ENCODE measurements at places on chromosomes 3 and 15. TPM values are rescaled to one million over a fixed set of nuclear protein-coding genes. Genes with fewer than 3 reads are reported as not detected.
A peak's percentile ranks its signal among the peaks of the same experiment; 100 is the strongest.

- DNase-seq, result no peak
These were observed 41.1 kb downstream of the LYZL4 start for GRCh38 chr3:42369304-42369703.

DNA sequence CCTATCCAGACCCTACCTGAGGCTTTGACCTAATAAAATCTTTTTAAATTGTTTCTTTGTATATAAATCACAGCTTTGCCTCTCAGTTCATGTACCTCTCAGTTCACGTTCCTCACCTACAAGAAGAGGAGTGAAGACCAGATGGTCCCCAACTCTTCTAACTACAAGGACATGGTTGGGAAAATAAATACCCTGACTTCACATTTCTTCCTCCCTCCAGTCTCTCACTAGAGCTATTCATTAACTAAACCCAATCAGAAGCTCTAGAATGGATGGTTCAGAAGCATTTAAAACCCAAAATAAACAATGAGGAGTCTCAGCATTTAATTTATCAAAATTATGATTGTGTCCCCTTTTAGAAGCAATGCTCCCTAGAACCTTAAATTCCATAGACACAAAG lies 97.3 kb upstream of the AGTR1 start:
- DNase-seq, result peak; percentile 6

- no peak for DNase-seq
These were observed 6.7 kb downstream of the ZBTB47 start for GRCh38 chr3:42660131-42660715.

- no peak for DNase-seq
These were observed 12.2 kb downstream of the SELENOS start for GRCh38 chr15:101264911-101265641.

GRCh38 chr3:33547101-33547500 lies 106.9 kb upstream of the UBP1 start:
- DNase-seq, result no peak

GRCh38 chr3:126107957-126108675 lies 24.2 kb upstream of the SLC41A3 start:
- DNase-seq, result no peak

DNA sequence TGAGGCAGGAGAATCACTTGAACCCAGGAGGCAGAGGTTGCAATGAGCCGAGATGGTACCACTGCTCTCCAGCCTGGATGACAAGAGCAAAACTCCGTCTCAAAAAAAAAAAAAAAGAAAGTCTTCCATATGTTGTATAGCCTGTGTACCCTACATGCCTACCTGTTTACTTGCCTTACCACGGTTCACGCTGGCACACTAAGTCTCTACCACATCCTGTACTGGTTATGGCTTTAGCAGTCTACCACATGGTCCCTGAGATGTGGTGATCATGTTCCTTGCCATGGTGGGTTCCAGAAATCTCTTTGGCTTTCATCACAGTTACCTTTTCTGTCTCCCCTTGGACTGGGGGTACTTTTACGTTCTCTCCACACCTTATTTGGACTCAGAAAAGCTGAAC lies 63.8 kb upstream of the TBC1D5 start:
- DNase-seq, result no peak

- peak; percentile 79 for DNase-seq
These were observed 47.8 kb upstream of the WNT5A start for GRCh38 chr3:55534876-55535275.

GRCh38 chr15:96043591-96044171 lies 286.8 kb upstream of the NR2F2 start:
- no peak for DNase-seq

GRCh38 chr3:41117398-41117870 lies 81.9 kb upstream of the CTNNB1 start:
- peak; percentile 90 for DNase-seq

DNA sequence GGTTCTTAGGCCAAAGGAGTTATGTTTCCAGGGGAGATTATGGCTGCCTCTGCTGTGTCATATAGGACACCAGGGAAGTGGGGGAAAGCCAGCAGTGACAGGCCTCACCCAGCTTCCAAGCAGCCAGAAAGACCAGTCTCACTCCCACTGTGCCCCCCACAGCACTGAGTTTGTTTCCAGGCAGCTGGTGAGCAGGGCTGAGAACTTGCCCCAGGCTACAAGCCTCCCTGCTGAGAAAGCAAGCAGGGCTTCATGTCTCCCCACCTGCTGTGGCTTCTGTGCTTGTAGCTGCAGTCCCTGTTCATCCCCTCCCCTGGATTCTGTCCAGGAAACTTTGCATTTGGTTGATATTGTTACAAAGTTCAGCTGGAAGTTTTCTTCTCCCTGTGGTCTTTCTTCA lies 376.3 kb downstream of the PDCD6IP start:
- DNase-seq, result no peak

- no peak for DNase-seq
These were observed 30.0 kb downstream of the KLHL25 start for GRCh38 chr15:85764649-85765277.

- DNase-seq, result no peak
These were observed 11.6 kb upstream of the PLD1 start for GRCh38 chr3:171821778-171822358.

- DNase-seq, result no peak
These were observed 18.8 kb upstream of the JMJD7 start for GRCh38 chr15:41809121-41809520.

DNA sequence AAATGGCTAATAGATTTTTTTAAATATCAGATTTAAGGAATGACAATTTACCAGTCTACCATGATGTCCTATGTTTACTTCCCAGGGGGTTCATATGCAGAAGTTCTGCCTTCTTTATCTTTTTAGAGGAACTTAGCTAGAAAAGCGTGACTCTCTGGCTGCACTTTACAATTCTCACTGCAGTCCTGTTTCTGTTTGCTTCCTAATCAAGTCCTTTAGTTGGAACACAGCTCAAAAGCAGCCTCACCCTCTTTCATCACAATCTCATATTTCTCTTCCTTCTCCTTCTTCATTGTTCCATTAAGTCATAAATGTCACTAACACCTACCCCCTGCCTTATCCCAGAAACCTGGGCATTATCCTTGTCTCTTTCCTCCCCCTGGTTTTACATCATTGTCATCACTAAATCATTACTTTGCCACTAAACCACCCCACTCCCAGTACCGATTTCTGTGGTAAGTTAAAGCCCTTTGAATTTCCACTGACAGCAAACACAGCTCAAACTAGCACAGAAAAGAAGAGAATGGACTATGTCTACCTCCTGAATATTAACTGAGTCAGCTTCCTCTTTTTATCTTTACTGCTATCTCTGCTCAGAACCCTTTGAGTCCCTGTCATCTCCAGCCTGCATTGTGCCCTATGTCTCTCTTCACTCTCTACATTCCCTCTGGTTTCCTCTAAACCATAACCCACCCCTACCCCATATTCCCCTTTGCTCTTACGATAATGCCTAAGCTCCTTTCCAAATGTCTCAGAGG lies 13.8 kb upstream of the PPP4R2 start:
- no peak for DNase-seq

- no peak for DNase-seq
These were observed 81.3 kb upstream of the NEDD4 start for GRCh38 chr15:56074481-56075265.

GRCh38 chr3:182400838-182401237 lies 392.5 kb upstream of the ATP11B start:
- DNase-seq, result no peak

DNA sequence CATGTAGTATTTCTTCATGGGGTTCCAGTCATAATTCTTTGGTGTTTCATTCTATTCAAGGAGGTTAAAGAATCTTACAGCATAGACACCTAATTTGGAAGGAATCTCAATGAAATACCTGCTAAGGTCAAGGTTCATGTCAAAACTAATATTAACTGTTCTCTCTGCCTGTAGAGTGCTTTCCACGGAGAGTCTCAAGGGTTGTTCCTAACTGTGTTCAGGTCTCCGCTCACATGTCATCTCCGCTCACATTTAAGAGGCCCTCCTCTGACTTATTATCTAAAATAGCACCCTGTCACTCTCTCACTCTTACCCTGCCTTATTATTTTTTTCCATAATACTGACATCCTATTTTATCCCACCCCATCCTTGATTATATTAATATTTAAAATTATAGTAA lies 239.9 kb downstream of the RBMS3 start:
- DNase-seq, result no peak

DNA sequence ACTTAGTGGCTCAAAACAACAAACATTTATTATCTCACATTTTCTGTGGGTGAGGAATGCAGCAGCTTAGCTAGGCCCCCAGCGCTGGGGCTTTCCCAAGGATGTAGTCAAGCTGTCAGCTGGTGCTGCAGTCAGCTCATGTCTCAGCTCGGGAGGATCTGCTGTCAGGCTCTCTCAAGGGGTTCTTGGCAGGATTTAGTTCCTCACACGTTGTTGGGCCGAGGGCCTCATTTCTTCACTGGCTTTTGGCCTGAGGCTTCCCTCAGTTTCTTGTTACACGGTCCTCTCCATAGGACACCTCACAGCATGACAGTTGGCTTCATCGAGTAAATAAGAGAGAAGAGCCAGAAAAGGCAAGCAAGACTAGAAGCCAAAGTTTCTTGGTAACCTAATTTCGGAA lies 13.7 kb upstream of the U2SURP start:
- DNase-seq, result no peak

DNA sequence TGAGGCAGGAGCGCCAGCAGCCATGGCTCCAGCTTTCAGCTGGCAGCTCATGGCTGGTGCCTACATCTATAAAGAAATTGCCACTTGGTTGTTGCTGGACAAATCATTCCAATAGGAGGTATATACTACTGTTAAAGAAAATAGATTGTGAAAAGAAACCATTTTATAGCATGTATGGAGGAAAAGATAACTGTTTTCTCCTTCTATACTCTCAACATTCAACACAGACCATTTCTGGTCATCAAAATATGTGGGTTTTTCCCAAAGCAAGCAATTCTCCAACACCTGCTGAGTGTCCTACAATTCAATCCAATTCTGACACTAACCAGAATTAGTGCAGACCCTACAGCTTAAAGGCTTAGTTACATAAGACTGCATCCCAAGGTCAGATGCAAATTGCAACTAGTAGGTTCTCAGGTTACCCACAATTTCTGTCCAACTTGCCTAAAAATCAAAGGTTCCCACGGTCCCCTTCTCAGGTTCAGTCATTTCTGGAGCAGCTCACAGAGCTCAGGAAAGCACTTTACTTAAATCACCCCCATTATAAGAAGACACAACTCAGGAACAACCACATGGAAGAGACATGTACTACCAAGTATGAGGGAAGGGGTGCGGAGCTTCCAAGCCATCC lies 42.4 kb upstream of the STRIT1 start:
- no peak for DNase-seq

DNA sequence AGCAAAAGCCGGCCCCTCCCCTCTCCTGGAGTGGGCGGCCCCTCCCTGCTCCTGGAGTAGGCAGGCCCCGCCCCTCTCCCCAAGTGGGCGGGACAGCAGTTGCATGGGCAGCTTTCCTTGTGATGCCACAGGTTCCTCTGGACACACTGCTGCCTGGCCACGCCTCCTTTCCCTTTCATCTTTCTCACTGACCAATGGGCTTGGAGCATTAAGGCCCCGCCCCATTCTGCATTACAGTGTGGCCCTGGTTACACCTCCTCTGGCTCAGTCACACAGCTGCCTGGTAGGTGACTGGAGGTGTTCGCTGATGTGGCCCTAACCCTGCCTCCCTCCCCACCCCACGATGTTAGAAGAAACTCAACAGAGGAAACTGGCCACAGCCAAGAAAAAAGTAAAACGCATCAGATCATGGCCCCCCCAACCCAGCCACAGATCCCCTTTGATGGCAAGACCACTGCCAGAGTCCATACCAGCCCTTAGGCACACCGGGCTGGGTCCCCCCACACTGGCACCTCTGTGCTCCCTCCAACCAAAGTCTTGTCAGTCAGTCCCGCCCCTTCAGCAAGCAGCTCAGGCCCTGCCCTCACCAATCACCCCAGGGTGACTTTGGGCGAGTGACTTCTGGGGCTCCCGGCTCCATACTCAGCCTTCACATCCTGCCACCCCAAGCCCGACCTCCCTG lies 84.3 kb downstream of the ADAMTS7 start:
- DNase-seq, result peak; percentile 96

DNA sequence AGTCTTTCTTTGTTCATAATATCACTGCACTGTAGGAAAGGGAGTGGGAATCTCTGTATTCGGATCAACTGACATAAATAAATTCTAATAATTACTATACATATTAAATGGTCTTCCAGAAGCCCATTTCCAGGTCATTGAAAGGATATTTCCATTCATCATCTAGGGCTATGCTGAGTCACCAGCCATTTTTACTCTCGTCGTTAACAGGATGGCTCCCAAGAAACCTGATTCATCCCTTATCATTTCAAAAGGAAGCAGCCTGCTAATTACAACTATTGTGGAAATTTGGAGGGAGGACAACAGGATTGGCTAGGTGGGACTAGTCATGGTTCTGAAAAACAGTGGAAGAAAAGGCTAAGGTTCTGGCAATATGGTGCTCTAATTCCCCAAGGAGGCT lies 13.6 kb downstream of the GMNC start:
- no peak for DNase-seq

The SAMD7 gene
- total RNA-seq, result not detected

The ACTRT3 gene
- total RNA-seq, result 0.81 TPM

The GABRA5 gene
- 2.3 TPM for total RNA-seq

The FETUB gene
- not detected for total RNA-seq

The MYL3 gene
- not detected for total RNA-seq

The ZPLD1 gene
- not detected for total RNA-seq

The IMPG2 gene
- not detected for total RNA-seq

The MKRN3 gene
- not detected for total RNA-seq

The DCBLD2 gene
- 138 TPM for total RNA-seq

The DRD3 gene
- not detected for total RNA-seq
